ENCODE measurements at places on chromosomes 11 and 22. TPM values are rescaled to one million over a fixed set of nuclear protein-coding genes. Genes with fewer than 3 reads are reported as not detected.

SULT4A1 gene
- not detected for total RNA-seq

OR5L1 gene
- total RNA-seq: not detected

CDC42BPG gene
- total RNA-seq: 0.38 TPM

SLC22A25 gene
- not detected for total RNA-seq

SORL1 gene
- total RNA-seq: 8.3 TPM

SCGB2A2 gene
- not detected for total RNA-seq

PTPN5 gene
- 0.38 TPM for total RNA-seq

PGA5 gene
- 3.4 TPM for total RNA-seq

SGSM1 gene
- total RNA-seq: 0.57 TPM

CARNS1 gene
- total RNA-seq: 0.22 TPM

CASP5 gene
- not detected for total RNA-seq

TRIM49 gene
- not detected for total RNA-seq

OR52A1 gene
- not detected for total RNA-seq

ZC3H12C gene
- 14.7 TPM for total RNA-seq

GGTLC3 gene
- total RNA-seq: not detected

CRYBB3 gene
- total RNA-seq: not detected

EIF4ENIF1 gene
- total RNA-seq: 18.7 TPM

ART5 gene
- total RNA-seq: not detected

MPZL3 gene
- 2.4 TPM for total RNA-seq
